Urothelium cell line (cell line): ENCODE measurements at places on chromosomes 2 and 18.

DNA sequence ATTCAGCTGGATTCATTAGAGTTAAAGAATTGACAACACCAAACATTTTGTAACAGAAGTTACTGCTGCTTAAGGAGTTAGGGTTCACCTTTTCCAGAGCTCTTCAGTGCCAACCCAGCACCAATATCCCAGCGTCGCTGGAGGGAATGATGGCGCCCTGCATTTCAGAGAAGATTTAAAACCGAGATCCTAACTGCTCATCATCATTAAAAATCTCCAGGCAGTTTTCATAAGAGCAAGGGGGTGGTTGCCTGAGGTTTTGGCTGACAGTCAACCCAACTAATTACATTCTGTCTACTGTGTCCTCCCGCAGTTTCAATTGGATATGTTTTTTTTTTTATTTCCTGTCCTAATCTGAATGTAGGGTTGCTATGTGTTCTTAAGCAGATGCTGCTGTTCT lies 509.6 kb upstream of the TCF4 start:
- no peak for DNase-seq

GRCh38 chr18:24243677-24244076 lies 104.8 kb downstream of the CABYR start:
- no peak for DNase-seq

DNA sequence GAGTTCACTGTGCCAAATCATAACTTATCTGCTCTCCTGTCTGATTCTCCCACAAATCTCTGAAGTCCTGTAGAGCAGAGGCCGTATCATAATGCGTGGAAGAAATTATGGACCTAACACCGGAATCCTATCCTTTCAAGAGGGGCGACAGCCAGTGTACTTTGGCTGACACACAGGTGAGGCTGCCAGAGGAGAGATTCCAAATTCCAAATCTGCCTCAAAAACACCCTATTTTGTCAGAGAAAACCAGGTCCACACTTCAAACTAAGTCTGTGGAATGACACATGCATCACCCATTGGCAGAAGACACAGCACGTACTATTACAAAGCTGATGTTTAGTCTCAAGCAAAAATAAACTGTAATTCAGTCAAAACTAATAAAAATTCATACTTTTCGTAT lies 139.2 kb upstream of the PID1 start:
- DNase-seq = no peak

DNA sequence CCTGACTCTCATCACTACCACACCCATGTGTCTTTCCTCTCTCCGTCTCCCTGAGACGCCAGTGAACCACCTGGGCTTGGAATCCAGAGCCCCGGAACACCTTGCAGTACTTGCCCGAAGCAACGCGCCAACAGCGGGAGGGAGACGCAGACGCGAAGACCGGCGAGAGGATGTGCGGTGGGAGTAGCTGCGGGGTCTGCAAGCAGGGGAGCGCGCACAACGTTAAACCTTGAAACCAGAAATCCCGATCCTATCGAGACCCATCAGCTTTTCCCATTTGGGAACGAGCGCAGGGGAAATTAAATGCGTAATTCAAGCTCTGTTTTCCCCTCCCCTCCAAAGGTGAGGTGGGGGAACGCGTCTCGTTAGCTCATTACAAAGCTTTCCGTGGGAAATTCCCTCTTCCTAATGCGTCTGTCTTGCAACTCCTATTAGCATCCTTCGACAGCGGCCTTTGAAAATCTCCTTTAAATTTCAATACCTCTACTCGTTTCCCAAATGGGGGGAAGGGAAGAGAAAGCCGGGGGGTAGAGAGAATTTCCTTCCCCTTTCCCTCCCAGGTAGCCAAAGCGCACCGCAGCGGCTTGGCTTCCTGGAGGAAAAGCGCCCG lies 421 bp upstream of the CNTNAP5 start:
- no peak for DNase-seq

DNA sequence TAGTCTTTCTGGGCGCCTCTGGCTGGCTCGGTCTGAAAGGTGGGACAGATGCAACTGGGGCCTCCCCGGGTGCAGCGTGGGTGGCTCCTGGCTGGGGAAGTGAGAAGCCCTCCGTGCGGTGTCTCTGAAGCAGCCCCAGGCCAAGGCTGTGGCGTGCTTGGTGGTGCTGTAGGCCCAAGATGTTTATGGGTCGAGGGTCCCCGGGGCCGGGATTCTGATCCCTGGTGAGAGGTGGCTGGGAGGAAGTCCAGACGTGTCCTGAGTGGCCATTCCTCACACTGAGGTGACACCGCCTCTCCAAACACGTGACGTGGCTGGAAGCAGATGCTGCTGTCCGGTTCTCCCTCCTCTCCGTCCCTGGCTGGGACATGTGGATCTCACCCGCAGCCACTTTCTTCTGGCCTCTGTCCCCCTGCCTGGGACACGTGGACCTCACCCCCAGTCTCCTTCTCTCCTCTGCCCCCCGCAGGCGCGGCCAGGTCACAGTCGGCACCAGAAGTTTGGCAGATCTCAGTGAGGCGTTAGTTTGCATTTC lies 12.6 kb downstream of the RTP5 start:
- DNase-seq = no peak

GRCh38 chr2:7691961-7692656 lies 774.9 kb downstream of the RNF144A start:
- no peak for DNase-seq

DNA sequence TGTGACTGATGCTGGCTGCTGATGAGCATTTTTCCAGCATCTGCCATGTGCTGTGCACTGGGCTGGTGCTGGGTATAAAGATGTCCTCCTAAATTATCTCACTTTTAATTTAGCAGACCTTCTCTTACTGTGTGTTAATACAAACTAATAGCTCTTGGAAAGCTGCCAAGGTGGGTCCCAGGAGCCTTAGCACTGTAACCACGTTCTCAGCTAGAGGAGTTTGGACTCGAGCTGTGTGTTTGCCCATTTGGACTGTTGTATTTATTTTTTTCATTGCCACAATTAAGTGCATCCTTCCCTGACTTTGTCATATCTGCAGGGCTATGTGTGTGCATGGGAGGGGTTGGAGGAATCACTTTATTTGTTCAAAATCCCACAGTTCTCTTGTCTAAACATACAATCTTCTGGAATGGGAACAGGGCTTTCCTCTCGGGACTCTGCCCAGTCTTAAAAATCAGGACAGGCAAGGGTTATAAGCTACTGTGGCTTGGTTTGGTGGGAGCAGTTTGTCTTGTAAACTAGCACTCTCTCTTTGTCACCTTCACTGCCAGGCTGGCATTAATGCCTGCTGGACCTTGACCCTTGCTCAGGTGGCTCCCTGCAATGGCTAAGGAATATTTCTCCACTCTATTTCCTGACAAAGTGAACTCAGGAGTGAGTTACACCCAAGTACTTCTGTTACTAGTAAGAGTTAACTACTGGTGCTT lies 129.7 kb upstream of the MGAT5 start:
- DNase-seq = no peak

DNA sequence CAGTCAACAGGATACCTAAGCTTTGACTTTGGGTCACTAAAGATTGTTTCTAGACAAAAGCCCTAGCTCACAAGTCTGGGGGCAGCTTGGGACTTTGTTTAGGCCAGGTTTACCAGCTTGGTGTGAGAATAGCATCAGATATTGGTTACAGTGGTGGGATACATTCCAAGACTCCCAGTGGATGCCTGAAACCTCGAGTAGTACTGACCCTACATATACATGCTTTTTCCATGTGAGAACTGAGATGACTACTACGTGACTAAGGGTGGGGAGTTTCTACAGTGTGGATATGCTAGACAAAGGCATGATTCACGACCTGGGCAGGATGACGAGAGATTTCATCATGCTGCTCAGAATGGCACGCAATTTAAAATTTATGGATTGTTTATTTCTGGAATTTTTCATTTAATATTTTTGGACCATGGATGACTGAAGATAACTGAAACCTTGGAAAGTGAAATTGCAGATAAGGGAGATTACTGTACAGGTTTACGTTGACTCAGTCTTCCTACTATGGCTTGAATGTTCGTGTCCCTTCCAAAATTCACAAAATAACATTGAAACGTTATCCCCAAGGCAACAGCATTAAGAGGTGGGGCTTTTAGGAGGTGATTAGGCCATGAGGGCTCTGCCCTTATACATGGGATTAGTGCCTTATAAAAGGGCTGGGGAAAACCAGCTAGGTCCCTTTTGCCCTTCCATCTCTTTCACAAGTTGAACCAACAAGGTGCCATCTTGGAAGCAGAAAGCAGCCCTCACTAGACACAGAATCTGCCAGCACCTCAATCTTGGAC lies 50.2 kb upstream of the CTAGE1 start:
- DNase-seq = peak; percentile 81

GRCh38 chr2:239386001-239386670 lies 14.7 kb downstream of the HDAC4 start:
- DNase-seq = no peak

GRCh38 chr18:33316146-33316587 lies 124.4 kb downstream of the CCDC178 start:
- no peak for DNase-seq

DNA sequence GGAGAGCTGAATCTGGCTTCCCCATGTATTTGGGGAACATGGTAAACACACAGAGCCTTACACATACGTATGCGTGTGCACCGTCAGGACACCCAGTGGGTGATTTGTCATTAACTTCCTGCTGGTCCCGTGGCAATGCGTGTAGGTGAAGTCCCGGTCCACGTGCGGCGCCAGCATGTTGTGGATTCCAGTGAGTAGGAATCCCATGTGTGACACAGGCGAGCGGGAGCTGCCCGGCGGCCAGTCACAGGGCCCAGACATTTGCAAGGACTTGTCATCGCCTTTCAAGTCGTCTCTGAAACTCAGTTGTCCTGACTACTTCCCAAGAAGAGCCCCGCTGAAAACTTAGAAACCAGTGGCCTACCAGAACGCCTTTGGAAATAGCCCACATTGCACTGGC lies 102.0 kb downstream of the RNF144A start:
- DNase-seq = no peak

DNA sequence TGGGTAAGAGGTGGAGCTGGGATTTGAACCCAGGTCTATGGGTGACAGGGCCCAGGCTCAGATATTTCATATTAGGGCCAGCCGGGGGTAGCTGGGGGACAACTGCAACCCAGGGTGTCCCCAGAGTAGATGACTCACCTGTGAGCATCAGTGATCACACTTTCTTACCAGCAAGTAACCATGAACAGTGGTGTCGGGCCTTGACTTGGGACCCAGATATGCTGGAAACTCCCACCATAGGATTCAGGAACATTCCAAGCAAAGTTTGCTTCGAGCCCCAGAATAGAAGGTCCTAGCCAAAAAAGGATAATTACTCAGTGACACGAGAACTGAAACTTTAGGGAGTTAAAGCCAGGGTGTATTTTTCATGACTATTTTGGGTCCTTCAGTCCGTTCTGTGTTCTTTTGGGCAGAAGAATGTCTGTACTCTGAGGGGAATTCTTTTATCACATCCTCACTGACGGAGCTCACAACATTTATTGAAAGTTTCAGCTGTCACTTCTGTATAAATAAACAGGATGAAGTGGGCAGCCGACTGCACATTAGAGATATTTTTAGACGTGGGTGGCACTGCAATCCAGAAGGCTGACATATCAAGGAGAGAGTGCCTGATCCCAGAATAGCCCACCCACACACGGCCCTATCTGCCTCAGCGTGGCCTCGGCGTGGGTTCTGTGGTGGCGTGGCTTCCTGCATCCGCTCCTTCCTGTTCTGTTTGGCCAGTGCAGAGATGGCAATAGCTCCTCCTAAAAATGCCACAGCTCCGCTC lies 45.6 kb downstream of the RAMP1 start:
- DNase-seq = peak; percentile 42

DNA sequence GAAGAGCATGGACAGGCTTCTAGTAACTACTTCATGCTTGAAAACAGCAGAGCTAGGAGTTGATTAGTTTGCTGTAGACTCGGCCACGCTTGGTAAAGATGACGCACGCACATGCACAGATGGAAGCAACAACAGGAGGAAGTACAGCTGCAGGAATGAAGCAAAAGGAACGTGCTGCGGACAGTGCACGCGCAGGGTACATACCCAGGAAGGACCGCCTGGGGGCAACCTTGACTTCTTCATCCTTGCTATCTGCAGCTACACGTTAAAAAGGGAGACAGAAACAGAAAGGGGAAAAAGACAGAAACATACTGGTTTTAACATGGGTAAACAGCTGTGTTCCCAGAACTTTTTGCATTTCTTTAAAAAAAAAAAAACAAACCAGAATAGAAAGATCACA lies 17.7 kb downstream of the SLC66A2 start:
- DNase-seq = no peak

GRCh38 chr2:20222014-20222768 lies 2.7 kb downstream of the SDC1 start:
- DNase-seq = no peak

DNA sequence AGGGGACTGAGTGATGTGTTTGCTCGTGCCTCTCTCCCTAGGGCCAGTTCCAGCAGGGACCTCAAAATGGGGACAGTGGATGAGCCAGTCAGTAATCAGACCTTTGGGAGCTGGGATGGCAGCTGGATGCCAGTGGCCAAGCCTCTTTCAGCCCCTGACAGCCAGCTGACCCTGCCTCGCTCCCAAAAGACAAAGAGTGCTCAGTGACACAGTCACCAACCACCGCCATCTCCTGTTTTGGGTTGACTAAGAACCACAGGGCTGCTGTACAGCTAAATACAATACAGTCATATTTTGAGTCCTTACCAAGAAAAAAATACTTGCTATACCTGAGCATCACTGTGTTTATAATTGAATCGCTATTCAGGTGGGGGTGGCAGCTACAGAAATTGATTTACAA lies 75.7 kb downstream of the POU3F3 start:
- no peak for DNase-seq

DNA sequence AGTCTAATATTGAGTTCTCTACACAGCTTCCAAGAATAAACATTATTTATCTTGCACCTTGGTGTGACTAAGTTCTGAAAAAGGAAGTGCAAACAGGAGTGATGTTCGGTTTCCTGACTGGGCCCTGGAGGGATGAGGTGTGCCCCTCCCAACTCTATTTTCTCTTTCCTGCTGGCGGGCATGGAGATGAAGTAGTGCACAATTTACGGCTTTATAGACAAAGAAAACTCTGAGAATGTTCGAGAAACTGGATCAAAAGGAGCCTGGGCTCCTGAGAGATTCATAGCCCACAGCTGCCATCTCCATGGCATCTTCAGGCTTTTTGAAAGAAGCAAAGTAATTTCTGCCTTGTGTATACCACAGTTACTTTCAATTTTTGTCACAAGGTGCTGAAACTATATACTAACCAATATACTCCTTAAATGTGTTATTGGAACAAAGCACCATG lies 22.3 kb downstream of the LRATD1 start:
- no peak for DNase-seq
